ENCODE measurements at places on chromosomes 3 and 15.

GRCh38 chr3:17798000-17798399 lies 55.6 kb upstream of the TBC1D5 start:
- no peak for DNase-seq

GRCh38 chr15:79896634-79897379 lies at the start of gene MTHFS:
Gene MTHFS (minus strand): TSS chr15:79897014. CDS start chr15:79896988, 26 bp downstream.
- DNase-seq, result peak; percentile 88

- no peak for DNase-seq
These were observed 21.7 kb downstream of the FBLN2 start for GRCh38 chr3:13570391-13571194.

GRCh38 chr3:189900578-189900977 lies 220.1 kb downstream of the P3H2 start:
- DNase-seq, result no peak

GRCh38 chr15:66743204-66743603 lies 41.2 kb downstream of the SMAD6 start:
- no peak for DNase-seq

DNA sequence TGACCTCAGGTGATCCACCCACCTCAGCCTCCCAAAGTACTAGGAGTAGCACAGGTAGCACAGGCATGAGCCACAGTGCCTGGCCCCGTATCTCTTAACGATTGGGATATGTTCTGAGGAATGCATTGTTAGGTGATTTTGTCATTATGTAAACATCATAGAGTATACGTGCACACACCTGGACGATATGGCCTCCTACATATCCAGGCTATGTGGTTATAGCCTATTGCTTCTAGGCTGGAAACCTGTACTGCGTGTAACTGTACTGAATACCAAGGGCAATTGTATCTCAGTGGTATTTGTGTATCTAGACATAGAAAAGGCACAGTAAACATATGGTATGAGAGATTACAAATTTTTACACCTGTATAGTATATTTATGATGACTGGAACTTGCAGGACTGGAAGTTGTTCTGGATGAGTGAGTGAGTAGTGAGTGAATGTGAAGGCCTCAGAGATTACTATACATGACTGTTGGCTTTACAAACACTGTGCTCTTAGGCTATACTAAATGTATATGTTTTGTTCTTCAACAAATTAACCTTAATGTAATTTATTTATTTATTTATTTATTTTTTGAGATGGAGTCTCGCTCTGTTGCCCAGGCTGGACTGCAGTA lies 120.7 kb downstream of the MBNL1 start:
- DNase-seq, result no peak

DNA sequence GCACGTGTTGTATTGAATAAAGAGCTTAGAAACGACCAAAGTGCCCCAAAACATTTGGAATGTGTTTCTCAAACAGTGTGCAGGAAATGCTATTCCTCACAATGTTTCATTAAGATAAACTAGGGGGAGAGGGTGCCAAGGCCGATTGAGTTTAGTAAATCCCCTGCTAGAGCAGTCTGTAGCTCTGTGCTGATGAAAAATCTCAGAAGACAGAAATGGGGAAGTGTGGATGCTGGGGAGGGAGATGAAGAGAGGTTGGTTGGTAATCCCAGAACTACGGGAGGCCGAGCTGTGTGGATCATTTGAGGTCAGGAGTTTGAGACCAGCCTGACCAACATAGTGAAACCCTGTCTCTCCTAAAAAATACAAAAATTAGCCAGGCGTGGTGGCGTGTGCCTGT lies 121.2 kb downstream of the FOXB1 start:
- DNase-seq, result no peak

DNA sequence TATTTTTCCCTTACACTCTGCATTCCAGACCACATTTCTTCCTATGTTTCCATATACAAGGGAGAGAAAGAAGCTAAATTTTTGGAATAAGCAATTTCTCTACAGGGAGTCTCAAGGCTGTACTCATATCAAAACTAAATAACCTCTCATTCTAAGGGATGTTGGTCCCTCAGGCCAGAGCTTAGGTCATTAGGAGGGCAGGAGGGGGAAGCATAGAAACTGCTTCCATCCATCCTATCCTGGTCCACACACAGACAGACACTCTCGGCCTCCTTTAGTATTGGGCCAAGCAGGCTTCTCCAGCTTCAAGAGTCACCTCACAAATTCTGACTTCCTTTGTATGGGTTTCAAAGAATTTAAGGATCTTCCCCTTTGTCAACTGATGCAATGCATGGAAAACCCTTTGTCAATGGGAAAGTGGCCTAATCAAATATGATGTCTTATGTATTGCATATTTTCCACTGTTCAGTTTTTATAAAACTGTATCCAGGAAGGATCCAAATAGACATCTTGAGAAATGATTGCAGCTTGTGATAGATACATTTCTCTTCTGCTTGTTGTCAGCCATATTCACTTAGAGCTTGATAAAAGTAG lies 140.7 kb upstream of the RARB start:
- no peak for DNase-seq

DNA sequence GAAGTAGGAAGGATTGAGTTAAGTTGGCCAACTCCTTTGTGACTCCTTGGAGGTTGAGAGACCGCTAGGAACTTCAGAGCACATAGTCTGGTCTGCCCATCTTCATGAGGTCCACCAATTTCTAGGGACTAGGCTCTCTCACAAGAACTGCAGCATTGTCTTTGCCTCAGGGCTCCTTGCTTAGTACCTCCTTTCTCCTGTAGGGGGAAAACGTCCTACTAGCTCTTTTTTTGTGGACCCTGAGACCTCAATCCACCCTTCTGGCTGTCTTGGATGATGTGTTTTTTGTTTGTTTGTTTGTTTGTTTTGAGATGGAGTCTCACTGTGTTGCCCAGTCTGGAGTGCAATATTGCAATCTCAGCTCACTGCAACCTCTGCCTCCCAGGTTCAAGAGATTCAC lies 21.6 kb downstream of the REC114 start:
- DNase-seq, result no peak

- no peak for DNase-seq
These were observed 292.8 kb upstream of the LYSMD4 start for GRCh38 chr15:100026041-100026440.

- peak; percentile 18 for DNase-seq
These were observed 148.9 kb upstream of the IL12A start for GRCh38 chr3:159839561-159840379.

GRCh38 chr3:58342676-58343075 lies 10.0 kb downstream of the PXK start:
- no peak for DNase-seq

DNA sequence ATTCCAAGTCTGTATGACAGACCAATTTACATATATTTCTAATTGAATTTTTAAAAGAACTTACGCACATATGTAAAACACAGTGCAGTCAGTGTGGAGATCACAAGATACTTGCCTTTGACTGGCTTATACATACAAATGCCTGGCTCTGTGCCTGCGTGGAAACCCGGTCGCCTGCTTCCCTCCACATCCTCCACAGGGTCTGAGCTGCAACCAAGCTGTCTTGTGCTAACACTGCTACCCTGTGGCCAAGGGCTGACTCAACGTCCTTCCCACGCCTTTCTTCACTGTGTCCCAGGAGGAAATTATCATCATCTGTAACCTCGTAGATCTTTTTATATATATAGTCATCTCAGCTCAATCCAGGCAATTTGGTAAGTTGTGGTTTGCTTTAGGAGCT lies 117.0 kb downstream of the WNT7A start:
- no peak for DNase-seq

GRCh38 chr3:194395778-194396538 lies 3.1 kb downstream of the GP5 start:
- peak; percentile 28 for DNase-seq

DNA sequence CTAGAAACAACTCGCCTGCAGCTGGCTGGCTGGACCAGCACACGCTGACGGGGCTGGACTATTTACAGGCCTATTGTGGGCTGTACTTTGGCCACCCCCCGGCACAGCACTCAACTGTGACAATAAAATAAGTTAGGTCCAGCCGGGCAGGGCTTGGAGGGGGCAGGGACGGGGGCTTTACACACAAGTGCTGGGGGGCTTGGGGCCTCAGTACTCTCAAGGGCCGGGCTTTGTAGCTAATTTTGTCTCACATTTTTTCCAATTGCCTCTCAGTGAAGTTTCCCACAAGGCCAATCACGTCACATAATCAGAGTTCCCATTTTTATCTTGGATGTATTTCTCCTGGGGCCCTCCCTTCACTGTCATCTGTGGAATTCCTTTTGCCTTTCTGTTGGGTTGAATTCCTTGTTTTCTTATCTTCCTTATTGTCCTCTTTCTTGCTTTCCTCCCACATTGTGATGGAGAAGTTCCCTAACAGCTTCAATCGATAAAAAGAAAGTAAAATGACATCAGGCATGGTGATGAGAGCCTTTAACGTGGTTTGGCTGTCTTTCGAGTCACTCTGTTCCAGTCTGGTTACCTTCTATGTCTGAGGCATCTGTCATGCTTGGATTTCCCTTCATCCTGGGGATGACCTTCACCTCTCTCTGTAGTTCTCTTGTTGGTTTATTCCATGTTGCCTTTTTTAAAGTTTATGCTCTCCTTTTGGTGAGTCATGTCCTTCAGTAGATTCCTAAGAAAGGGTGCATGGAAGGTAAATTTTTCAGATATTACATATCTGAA lies 44.1 kb upstream of the CMTM7 start:
- DNase-seq, result no peak

DNA sequence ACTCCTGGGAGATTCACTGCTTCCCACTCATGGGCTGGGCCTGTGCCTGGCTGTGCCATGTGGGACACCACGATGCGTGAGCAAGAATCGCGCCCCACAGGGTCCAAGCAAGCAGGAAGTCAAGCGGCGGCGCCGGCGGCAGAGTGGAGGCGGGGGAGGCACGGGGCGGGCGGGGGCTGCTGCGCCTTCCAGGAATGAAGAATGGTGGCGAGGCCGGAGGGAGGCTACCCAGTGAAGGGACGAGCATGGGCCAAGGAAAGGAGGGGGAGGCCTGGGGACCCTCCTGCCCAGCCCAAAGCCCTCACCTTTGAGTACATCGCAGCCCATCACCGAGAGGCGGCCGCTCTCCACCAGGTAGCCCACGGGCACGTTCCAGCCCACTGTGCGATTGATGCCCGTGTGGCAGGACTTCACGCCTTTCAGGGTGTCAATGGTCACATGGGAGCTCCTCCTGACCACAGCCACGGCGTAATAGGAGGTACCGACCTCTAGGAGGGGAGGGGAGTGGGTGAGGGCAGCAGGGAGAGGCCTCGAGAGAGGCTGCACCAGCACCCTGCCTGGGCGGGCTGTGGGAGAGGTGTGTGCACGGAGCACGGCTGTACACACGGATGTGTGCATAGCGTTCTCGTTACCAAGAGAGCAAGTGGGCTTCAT lies 5.5 kb downstream of the MELTF start:
- DNase-seq, result peak; percentile 27

GRCh38 chr3:170372190-170372879 lies 14.8 kb downstream of the SKIL start:
- DNase-seq, result no peak

- no peak for DNase-seq
These were observed 198.2 kb downstream of the SSR3 start for GRCh38 chr3:156356537-156357363.

- DNase-seq, result no peak
These were observed 128.9 kb downstream of the AQP9 start for GRCh38 chr15:58267051-58267450.

- DNase-seq, result no peak
These were observed 19.1 kb downstream of the KBTBD8 start for GRCh38 chr3:67017211-67017610.

- no peak for DNase-seq
These were observed 23.8 kb downstream of the ISL2 start for GRCh38 chr15:76360416-76360815.

Measured in GM20000 (cell line).